GM23248 (cell line): ENCODE measurements at places on chromosomes 11 and 22.

DNA sequence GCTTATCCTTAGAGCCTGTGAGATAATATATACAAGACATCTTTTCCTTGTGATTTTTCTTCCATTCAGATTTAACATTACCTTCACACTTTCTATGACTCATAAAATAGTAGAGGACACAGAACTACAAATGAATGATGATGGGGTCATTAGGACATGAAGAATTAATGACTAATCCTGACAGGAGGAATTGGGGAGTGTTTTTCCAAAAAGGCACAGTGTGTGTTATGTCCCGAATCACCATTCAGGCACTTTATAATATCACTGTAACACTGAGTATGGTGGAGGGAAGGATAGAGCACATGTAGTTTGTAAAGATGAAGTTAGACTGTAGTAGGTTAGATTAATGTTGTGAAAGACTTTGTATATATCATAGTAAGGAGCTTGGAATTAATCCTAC is 391.3 kb downstream of the JRKL start:
- DNase-seq: no peak

- DNase-seq: no peak
These were observed 38.2 kb downstream of the SLCO2B1 start for GRCh38 chr11:75189108-75189507.

DNA sequence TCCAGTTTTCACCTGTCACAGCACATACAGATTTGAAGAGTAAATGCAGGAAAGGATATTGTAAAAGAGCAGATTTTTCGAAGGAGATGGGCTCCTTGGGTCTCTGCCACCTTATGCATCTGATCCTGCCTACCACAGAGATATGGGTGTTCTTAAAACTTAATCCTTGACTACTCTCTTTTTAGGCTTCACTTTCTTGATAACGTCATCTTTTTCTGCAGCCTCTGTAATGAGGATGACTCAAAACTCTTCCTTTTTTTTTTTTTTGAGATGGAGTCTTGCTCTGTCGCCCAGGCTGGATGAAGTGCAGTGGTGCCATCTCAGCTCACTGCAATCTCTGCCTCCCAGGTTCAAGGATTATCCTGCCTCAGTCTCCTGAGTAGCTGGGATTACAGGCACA is 7.8 kb downstream of the PRR14L start:
- peak; percentile 6 for DNase-seq

DNA sequence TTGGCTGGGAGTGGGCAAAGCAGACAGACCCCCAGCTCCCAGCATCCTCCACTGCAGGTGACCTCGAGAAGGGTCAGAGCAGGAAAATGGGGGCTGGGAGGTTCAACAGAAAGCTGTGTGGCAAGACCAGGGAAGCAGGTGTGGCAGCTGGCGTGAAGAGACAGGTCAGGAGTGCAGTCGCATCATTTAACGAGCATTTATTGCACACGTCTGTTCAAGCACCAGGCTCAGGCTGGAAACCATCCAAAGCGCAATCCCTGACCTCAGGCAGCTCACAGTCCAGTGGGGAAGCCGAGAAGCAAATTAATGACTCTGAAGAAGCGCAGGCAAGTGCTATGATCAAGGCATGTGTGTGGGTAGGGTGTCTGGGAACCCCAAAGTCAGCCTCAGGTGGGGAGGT is 7.4 kb downstream of the SLC25A45 start:
- no peak for DNase-seq

GRCh38 chr11:7031471-7031871 is 11.2 kb downstream of the NLRP14 start:
- no peak for DNase-seq
